ENCODE measurements at places on chromosomes 3 and 15.
A peak's percentile ranks its signal among the peaks of the same experiment; 100 is the strongest.

- DNase-seq, result no peak
Observed at GRCh38 chr3:172813462-172813861, 62.9 kb downstream of the ECT2 start.

DNA sequence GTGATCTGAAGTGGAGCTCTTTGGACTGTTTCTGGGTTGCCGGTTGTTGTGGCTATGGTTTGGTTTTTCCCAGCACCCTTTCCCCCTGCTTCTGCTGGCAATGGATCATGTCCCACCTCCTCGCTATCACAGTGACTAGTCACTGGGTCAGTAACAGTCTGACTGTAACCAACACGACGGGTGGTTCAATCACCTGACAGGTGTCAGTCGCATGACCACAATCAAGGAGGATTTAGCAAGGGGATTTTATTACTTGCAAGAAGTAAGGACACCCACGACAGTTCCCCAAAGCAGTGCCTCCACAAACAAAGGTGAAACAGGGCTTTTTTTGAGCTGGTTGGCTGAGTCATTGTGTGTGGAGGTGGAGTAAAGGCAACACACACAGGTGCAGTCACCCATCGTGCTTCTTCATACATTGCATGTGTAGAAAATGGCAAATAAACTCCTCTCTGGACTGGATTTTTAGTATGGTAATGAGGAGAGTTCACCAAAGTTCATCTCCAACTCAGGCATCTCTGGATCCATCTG lies 58.8 kb upstream of the FAM3D start:
- no peak for DNase-seq

DNA sequence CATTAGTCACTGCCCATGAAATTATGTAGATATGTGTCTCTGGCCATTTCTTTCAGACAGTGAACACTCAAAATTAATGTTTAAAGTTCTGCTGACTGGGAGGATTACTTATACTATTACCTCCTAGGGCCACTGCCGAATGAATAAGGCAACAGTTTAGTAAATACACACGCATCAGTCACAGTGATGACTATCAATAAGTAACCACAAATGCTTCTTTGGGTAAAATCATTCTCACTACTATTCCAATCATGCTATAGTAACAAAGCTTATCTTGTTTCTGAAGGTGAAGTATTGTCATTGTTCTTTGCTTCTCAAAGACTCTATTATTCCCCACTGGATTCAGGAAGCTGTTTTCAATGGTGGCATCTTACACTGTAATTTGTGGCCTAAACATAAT lies 478.8 kb downstream of the EPHA3 start:
- DNase-seq, result no peak

- no peak for DNase-seq
Observed at GRCh38 chr3:49500732-49501609, 30.9 kb downstream of the DAG1 start.

DNA sequence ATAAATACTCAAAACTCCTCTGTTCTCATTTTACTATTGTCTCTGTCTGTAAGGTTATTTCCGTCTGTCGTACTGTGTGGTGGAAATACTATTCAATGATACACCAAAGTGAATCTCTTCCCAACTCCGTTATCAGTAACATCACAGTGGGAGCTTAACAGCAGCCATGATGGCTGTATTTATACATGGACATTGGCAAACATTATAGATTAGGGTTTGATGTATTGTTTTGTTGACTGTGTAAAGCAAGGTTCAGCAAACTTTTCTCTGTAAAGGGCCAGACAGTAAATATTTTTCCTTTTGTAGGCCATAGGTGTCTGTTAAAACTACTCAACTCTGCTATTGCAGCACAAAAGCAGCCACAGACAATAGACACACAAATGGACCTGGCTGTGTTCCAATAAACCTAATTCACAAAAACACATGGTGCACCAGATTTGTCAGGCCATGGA lies 23.2 kb downstream of the LIPC start:
- DNase-seq, result no peak

- DNase-seq, result no peak
Observed at GRCh38 chr15:28921919-28922706, 36.3 kb downstream of the APBA2 start.

GRCh38 chr3:101271728-101272127 lies 48.6 kb downstream of the IMPG2 start:
- no peak for DNase-seq

- DNase-seq, result no peak
Observed at GRCh38 chr3:155088706-155089345, 8.7 kb downstream of the MME start.

DNA sequence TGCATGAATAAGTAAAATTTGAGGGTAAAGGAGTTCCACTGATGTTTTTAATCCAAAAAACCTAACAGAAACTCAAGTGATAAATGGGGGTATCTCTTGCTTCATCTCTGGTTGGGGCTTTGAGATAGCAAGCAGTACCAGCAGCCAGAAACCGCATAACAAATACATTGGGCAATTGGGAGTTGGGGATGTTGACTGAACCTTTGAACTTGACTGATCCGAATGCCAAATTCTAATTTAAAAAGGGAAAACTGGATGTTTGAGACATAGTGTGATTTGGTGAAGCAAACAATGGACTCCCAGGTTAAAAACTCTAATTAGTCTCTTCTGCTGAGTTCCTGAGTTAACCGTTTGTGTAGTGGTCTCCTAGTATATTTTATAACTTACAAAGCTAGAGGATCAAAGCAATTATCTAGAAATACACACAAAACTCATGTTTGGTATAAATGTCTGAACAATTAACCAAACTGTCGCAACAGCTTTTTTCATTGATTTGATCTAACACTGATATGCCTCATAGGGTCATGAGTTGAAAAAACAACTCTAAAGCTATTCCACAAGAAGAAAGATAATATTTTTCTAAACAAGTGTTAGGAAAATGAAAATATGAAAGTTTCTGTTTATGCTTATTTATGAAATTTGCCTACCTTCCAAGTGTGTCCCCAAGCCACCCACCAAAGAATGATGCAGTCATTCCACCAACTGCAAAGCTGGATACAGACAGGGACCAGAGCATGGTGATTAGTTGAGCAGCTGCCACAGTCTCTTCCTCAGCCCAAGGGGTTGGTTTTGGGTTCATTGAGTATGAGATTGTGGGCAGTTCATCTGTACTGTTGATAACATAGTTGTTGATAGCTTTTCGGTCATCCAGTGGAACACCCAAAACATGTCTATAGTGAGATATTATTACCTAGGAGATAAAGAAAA lies 12.4 kb downstream of the SLC2A2 start:
- no peak for DNase-seq

- DNase-seq, result no peak
Observed at GRCh38 chr15:68767833-68768232, 52.9 kb downstream of the ANP32A start.

DNA sequence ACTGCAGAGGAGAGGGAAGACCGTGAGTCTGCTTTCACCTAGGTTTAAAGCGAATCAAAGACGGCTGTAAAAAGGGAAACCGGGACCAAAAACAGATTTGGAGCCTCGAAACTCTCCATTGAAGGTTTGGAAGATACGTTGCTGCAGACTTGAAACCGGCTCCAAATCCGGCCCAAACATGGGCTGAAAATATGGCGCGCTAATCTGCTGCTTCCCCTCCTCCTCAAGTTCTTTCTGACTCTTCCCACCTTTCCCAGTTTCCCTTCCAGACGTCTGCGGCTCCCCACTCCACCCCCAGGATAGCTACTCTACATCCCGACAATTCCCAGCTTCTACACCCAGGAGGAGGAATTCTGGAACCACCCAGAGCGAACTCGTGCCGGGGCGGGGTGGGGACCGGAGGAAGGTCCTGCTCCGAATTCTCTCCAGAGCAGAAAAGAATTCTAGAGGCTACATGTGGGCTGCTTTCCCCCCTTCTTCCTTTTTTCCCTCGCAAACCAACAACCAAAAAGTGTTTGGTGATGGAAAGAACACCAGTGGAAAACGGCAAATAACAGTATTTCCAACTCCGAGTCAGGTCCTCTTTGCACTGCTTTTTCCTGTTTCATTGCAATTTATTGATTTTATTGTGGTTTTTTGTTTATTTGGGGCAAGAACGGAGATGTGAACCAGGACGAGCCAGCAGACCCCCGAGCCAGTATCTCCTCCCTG lies 8.5 kb downstream of the EOMES start:
- DNase-seq, result peak; percentile 24

DNA sequence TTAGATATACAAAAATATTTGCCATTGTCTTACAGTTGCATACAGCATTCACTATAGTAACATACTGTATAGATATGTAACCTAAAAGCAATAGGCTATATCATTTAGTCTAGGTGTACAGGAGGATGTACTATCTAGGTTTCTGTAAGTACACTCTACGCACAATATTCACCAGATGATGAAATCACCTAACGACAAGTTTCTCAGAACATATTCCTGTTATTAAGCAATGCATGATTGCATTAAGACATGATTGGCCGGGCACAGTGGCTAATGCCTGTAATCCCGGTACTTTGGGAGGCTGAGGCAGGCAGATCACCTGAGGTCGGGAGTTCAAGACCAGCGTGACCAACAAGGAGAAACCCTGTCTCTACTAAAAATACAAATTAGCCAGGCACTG lies 14.5 kb upstream of the PRKCI start:
- no peak for DNase-seq
